ENCODE measurements at places on chromosomes 7 and 10. TPM values are rescaled to one million over a fixed set of nuclear protein-coding genes. Genes with fewer than 3 reads are reported as not detected.

The CYP2C8 gene
- total RNA-seq = 0.92 TPM

The CYP26C1 gene
- 0.27 TPM for total RNA-seq

The OR2A25 gene
- total RNA-seq = not detected

The CLRN3 gene
- not detected for total RNA-seq

The SPOCK2 gene
- 108 TPM for total RNA-seq

The NRAP gene
- not detected for total RNA-seq

The PDE1C gene
- total RNA-seq = 15.5 TPM

The COL17A1 gene
- total RNA-seq = 0.32 TPM

The OR13A1 gene
- total RNA-seq = not detected

The VSTM4 gene
- total RNA-seq = 18.7 TPM

The OR2A1 gene
- 0.15 TPM for total RNA-seq

The ZMIZ2 gene
- total RNA-seq = 97.9 TPM

The CFAP69 gene
- total RNA-seq = 8.4 TPM

The SLC13A1 gene
- total RNA-seq = not detected

The CCDC172 gene
- not detected for total RNA-seq
